ENCODE measurements at places on chromosomes 12 and 14.

GRCh38 chr14:47322751-47323150, 352.7 kb downstream of the MDGA2 start:
- DNase-seq = no peak

DNA sequence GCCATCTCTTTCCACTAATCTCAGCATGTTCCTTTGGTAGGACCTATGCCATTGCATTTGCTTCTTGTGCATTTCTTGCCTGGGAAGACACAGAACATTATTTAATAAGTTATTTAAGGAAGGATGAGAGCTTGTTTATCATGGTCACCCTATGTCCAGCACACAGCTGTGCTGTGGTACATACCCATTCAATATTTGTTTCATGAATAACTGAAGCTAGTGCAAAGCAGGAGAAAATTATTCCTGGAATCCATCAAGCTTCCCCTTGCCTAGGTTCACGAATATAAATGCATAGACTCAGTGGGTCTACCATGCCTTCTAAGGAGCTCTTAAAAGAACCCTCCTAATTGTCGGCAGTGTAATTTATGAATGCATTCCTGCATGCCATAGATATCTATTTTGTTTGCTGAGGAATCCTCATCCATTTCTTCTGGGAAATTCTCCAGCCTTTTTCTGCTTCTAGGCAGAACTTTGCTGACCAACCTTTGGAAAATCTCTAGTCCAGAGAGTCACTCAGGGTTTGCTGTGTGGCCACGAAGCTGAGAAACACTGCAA, 599.8 kb upstream of the TMEM132C start:
- no peak for DNase-seq

GRCh38 chr14:24110060-24110459, 4.5 kb upstream of the DCAF11 start:
- no peak for DNase-seq

DNA sequence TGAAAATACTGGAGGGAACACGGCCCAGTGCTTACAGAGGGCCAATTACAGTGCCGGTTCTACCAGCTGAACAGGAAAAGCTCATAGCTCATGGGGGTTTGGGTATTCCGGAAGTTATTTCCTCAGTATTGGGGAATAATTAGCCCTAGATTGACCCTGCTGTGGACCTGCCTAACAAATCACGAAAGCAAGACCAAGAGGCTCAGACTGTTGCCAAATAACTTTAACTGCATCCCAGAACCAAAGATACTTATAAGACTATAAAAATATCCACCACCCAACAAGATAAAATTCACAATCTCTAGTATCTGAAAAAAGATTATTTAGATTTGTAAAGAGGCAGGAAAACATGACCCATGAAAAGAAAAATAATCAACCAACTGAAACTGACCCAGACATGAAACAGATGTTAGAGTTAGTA, 8.0 kb upstream of the OR5AU1 start:
- DNase-seq = no peak

- DNase-seq = no peak
Observed at GRCh38 chr14:103372552-103373304, 12.5 kb upstream of the MARK3 start.

- DNase-seq = no peak
Observed at GRCh38 chr12:51986834-51987233, 19.9 kb upstream of the TAMALIN start.

DNA sequence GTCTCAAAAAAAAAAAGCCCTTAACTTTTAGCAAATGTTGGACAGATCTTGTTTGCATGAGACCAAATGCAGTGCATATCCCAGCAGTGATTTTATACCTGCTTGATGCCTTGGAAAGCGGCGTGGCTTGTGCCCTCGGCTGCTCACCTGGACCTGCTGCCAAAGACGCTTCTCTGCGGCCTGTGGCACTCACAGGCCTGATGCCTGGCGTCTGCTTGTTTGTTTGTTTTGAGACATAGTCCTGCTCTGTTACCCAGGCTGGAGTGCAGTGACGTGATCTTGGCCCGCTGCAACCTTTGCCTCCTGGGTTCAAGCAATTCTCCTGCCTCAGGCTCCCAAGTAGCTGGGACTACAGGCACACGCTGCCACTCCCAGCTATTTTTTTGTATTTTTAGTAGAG, 5.2 kb downstream of the PGAM5 start:
- no peak for DNase-seq

- no peak for DNase-seq
Observed at GRCh38 chr14:77198561-77198960, 17.0 kb downstream of the TMEM63C start.

GRCh38 chr12:10212739-10213131, at the start of gene GABARAPL1:
Gene GABARAPL1 (plus strand): TSS chr12:10212877. CDS start chr12:10213130, 253 bp downstream.
- peak; percentile 56 for DNase-seq

DNA sequence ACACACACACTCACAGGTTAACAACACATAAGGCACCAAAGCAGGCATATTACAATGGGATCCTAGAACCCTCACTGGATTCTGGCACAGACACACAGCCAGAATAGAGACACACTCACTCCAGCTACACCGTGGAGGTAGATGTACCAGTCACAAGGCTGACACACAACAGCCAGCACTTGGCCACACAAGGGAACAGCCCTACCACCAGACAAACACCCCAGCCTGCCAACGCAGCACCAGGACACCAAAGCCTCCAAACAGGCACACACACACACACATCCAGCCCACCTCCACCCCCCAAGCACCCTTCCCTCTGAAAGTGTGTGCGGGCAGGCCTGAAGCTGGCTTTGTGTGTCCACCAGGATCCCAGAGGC, 10.9 kb upstream of the ITGB7 start:
- DNase-seq = no peak

- DNase-seq = no peak
Observed at GRCh38 chr14:52352061-52352491, 38.0 kb downstream of the PTGER2 start.

DNA sequence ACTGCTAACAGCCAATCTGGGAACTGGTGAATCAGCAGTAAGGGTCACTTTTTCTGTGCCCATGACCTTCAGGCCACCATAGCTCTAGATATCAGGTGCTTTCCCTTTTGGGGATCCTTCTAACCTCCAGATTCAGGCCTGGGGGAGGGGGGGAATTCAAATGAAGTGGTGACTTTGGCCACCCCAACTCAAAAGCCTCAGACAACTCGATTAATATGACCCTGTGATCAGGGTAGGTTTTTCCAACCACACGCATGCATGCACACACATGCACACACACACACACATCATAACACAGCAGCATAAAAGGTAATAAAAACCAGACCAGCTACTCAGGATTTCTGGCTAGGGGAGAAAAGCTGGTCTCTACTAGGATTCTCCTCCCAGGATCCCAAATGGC, 5.3 kb downstream of the TBX3 start:
- DNase-seq = no peak

DNA sequence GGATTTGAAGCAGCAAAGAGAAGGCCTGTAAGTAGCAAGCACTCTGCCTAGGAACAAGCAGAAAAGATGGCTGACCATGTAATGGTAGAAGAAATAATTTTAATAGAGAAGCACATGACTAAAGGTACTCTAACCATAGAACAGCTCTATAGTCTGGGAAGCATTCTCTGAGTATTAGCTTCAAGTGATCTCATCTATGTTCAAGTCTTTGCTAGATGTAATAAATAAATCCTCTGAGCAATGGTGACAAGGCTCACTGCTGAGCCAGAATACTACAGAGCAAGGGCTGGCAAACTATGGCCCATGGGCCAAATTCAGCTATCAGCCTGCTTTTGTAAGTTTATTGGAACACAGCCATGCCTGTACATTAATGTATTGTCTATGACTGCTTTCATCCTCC, 84.8 kb downstream of the PEBP1 start:
- DNase-seq = no peak

DNA sequence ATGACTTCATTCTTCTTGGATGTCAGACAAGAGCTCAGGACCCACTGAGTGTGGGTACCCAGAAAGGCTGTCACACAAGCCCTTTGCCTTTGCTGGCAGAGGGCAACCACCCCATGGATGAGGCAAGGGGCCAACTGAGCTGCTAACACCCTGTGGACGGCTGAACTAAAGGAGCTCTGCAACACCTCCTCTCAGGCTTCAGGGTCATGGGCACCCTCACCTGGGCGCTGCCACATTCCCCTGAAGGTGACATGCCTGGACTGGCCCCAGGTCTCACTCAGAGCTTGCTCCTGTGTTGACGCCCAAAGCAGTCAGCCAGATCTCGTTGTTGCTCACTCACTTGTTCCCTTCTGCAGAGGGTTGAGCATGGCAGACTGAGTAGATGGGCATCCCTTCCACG, 336.8 kb upstream of the TMEM132C start:
- DNase-seq = no peak

DNA sequence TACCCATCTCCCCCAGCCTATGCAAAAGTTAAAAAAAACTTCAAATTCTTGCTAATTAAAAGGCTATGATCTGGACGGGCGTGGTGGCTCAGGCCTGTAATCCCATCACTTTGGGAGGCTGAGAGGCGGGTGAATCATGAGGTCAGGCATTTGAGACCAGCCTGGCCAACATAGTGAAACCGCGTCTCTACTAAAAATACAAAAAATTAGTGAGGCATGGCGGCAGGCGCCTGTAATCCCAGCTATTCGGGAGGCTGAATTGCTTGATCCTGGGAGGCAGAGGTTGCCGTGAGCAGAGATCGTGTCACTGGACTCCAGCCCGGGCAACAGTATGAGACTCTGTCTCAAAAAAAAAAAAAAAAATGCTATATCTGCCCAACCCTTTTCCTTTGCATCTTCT, 925.4 kb downstream of the GALC start:
- no peak for DNase-seq

GRCh38 chr12:96195845-96196451, 1.8 kb downstream of the ELK3 start:
- peak; percentile 40 for DNase-seq

- DNase-seq = no peak
Observed at GRCh38 chr14:54364555-54365415, 32.0 kb upstream of the CDKN3 start.

DNA sequence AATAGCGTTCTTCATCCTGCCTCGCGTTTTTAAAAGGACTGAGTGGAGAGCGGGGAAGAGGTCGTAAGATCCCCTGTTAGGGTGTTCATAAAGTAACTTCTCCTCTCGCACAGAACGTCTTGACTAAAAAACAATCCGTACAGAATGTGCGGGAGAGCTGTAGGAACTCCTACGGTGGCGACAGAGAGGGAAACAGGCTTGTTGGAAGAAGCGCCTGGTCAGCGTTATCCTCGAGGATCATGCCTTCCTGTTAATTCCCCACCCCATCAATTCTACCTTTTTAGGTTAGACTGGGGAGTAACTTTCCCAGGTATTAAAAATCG, 399 bp upstream of the WASHC4 start:
- DNase-seq = no peak

DNA sequence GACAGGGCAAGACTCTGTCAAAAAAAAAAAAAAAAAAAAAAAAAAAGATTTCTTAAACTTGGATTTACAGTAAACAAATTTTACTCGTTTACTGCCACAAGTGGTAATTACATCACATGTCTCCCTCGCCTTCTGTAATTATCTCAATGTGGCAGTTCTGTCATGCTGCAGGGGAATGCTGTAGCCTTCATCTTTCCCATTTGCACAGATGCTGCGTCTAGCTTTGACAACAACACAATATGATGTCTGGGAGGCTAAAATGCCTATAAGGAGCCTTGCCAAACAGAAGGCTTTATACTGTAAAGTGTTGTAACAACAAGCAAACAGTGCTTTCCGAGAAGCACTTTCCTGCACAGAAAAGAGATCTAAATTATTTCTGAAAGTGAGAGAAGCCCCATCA, 48.7 kb downstream of the ESR2 start:
- DNase-seq = no peak

All from stimulated activated CD4-positive, alpha-beta T cell treated with anti-CD3 and anti-CD28 coated beads, Interleukin-15, amount 100 ng/mL, for 1 hour (primary cell).